ENCODE measurements at places on chromosomes 11 and 22.

GRCh38 chr11:39724404-39724803 is 1735.0 kb downstream of the LRRC4C start:
- no peak for DNase-seq

GRCh38 chr11:113977071-113977490 is 2.2 kb downstream of the HTR3A start:
- no peak for DNase-seq

- no peak for DNase-seq
These were observed 28.5 kb downstream of the MAFF start for GRCh38 chr22:38230108-38230825.

DNA sequence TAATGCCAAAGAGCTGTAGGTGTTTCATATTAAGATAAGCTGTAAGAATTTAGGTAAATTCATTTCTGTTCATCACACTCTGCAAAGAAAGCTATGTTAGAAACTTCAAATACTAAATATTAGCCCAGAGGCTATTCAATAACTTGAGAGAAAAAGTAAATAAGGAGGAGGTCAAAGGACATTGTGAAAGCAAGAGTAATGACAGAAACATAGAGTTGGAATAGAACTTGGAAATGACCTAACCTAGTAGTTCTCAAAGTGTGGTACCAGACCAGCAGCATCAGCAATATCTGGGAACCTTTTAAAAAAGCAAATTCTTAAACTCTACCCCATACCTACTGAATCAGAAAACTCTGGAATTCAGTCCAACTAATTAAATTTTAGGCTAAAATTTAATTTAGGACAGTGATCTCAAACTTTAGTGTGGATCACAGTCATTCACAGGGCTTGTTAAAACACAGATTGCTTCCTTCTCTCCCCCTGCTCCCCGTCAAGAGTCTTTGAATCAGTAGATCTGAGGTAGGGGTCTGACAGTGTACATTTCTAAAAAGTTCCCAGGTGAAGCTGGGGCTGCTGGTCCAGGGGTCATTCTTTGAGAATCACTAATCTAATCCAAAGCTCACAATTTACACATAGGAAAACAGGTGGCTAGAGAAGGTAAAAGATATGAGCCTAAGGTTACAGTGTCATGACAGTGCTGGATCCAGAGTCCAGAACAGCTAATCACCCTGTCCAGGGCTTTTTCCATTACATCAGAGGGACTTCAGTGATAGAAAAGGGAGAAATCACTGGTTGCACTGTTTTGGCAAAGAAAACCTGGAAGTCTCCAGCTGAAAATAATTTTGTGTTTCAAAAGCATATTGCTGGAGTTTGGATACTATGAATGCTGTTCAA is 241.1 kb downstream of the SOX6 start:
- no peak for DNase-seq

DNA sequence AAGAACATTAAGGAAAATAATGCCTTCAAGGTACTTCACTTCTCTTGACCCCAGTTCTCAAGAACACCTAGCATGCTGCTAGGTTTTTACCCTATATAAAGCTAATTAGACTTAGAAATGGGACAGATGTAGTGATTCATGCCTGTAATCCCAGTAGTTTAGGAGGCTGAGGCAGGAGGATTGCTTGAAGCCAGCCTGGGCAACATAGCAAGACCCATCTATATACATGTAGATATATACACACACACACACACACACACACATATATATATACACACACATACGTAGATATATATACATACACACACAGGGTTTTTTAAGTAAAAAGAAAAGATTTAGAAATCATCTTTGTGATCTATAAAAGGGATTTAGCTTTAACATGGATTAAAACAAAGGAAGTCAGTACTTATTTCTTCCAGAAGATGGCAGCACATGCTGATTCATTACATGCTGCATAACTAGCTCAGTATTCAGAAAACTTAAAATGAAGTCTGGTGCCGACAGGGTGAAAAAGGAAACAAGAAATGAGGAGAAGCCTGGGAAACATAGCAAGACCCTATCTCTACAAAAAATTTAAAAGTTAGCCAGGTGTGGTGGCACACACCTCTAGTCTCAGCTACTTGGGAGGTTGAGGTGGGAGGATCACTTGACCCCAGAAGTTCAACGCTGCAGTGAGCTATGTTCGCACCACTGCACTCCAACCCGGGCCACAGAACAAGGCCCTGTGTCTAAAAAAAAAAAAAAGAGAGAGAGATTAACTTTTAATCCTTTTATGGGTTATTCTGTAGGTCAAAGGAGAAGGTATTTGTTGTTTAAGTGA is 28.5 kb upstream of the RBX1 start:
- DNase-seq, result peak; percentile 66

DNA sequence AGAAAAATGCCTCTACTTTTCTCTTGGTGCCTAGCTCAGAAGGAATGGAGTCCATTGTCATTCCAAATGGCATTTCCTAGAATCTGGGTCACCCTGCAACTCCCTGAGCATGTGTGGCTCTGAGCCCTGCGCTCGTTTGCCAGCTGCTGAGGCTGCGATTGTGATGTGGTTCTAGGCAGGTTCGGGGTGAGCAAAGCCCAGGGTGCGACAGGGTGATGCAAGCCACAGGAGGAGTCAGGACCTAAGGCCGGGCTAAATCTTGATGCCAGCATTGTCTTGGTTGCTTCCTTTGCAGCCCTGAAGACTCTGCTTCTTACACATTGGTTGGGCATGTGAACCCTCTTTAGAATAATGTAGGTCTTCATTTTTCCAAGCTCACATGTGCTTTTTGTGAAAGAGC is 131.0 kb downstream of the MORC2 start:
- DNase-seq, result no peak

DNA sequence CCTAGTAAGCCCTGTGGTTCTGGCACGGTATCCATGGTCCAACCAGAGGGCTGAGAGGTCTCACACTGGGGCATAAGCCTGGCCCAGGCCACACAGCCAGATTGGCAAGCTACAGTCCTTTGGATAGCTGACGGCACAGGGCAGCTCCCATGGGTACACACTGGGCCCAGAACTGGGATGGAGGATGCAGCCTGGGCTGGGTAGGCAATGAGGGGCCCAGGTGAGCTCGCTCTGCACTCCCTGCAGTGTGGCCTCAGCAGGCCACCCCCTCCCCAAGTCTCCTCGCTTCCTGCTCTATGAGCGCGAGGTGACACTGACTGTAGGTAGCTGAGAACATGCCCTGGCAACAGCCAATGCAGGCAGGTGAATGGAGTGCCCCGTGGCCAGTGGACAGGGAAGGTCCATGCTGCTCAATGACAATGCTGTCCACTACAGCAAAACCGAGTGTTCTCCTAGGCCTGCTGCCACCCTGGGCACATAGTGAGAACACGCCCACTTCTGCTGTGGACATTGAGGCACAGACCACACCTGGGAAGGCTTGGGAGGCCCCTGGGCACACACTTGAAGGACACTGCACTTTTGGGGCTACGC is 3.8 kb downstream of the ARVCF start:
- no peak for DNase-seq

- no peak for DNase-seq
These were observed 19.5 kb downstream of the SYT13 start for GRCh38 chr11:45266676-45267020.

DNA sequence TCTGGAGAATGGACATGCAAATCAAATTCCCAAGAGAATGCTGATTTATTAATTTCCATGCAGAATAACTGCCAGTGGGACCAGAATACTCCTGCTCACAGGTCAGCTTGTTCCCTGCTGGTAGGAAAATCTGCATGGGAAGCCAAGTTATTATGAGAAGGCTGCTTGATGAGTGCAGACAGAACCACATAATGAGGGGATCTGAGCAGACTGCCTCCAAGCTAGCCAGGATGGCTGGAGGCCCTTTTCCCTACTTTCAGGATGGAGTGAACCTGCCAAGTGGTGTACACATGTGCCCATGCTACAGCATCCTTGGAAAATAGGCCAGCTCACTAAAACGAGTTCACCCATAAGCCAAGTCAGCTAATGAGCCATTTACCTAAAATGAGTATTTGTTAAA is 55.2 kb upstream of the ZBED5 start:
- DNase-seq, result no peak

DNA sequence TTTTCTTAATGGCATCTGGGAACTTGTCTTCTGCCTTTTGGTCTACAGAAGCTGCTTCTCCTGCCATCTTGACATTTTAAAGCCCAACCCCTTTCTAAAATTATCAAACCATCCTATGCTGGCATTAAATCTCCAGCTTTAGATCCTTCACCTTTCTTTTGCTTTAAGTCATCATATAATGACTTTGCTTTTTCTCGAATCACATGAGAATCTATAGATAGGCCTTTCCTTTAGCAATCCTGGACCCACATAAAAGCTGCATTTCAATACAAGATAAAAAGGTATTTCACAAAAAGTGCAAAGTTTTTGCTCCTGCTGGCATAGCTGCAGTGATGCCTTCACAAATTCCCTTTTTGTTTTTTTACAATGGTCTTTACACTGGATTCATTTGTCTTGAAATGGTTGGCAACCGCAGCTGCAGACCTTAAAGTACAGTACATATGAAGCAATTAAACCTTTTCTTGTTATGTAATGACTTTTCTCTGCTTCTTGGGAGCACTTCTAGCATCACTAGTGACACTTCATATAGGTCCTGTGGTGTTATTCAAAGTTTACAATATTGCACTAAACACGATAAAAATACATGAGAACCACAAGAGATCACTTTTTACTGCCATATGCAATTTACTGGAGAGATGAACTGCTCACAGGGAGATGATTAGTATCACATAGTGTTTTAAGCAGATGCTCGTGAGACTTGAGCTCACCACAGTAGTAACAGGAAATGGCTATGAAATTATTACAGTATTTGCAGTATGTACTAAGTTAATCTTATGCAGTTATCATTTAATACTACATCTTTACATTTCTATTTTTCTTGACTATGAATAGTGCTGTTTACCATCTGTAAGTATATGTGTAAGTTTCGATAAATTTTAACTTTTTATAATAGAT is 41.6 kb downstream of the ACER3 start:
- DNase-seq, result no peak

GRCh38 chr11:43547889-43548381 is 132.6 kb upstream of the HSD17B12 start:
- no peak for DNase-seq

GRCh38 chr11:75236062-75236461 is 4.5 kb upstream of the TPBGL start:
- no peak for DNase-seq

GRCh38 chr11:134346101-134346975 is 14.6 kb downstream of the GLB1L2 start:
- DNase-seq, result no peak

All from RPMI8226 (cell line).